ENCODE measurements at places on chromosomes 1 and 21.

DNA sequence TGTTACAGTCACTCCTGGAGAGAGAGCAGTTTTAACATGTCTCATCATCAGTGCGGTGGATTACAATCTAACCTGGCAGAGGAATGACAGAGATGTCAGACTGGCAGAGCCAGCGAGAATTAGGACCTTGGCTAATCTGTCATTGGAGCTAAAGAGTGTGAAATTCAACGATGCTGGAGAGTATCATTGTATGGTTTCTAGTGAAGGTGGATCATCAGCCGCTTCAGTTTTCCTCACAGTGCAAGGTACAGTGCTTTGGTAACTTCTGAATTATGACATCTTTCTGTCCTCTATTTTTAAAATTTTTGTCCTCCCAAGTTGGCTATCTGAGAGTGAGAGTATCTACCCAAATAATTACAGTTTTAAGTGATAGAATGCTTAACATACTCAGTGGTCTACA lies 199.4 kb downstream of the HMCN1 start:
- no peak for DNase-seq

DNA sequence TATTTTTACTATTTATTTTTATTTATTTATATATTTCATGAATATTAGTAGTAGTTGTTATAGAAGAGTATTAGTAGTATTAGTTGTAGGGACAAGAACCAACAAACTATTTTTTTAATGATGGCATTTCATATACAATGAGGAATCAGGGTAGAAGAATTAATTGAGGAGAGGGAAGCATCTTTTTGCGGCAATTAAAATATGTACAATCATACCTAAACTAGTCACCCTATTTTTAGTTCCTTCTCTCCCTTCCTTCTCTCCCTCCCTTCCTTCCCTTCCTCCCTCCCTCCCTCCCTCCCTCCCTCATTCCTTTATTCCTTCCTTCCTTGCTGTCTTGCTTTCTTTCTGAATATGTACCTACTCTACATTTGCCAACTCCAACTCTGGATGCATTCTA lies 189.8 kb downstream of the GRIK1 start:
- DNase-seq = no peak

DNA sequence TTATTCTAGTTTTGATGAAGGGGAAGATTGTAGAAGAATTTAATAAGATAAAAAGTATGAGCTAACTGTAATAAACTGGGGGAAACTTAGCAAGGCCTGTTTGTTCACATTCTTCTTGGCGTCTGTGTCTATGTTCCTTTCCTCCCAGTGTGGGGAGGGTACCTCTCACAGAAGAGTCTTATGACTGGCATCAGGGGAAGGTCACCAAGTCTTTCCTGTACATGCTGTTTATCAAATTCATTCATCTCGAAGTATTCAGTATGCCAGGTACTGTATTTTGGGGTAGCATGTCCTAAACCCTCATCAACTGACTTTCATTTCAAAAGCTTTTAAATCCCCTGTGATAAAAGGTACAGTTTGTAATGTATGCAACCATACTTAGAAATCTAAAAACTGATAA lies 78.4 kb downstream of the HS2ST1 start:
- DNase-seq = no peak

DNA sequence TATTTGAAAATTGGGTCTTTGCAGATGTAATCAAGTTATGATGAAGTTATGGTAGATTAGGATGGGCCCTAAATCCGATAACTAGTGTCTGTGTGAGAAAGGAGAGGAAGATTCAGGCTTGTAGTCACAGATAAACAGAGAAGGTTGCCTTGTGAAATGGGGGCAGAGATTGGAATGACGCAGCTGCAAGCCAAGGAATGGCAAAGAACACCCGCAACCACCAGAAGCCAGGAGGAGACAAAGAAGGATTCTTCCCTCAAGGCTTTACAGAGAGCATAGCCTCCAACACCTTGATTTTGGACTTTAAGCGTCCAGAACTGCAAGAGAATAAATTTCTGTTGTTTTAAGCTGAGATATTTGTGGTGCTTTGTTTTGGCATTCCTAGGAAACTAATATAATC lies 35.4 kb upstream of the COL24A1 start:
- DNase-seq = no peak

DNA sequence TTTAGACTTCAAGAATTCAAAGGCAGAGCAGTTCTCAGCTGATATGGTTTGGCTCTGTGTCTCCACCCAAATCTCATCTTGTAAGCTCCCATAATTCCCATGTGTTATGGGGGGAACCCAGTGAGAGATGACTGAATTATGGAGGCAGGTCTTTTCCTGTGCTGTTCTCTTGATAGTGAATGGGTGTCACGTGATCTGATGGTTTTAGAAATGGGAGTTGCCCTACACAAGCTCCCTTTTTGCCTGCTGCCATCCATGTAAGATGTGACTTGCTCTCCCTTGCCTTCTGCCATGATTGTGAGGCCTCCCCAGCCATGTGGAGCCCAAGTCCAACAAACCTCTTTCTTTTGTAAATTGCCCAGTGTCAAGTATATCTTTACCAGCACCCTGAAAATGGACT lies 146.5 kb downstream of the EIF4G3 start:
- no peak for DNase-seq

DNA sequence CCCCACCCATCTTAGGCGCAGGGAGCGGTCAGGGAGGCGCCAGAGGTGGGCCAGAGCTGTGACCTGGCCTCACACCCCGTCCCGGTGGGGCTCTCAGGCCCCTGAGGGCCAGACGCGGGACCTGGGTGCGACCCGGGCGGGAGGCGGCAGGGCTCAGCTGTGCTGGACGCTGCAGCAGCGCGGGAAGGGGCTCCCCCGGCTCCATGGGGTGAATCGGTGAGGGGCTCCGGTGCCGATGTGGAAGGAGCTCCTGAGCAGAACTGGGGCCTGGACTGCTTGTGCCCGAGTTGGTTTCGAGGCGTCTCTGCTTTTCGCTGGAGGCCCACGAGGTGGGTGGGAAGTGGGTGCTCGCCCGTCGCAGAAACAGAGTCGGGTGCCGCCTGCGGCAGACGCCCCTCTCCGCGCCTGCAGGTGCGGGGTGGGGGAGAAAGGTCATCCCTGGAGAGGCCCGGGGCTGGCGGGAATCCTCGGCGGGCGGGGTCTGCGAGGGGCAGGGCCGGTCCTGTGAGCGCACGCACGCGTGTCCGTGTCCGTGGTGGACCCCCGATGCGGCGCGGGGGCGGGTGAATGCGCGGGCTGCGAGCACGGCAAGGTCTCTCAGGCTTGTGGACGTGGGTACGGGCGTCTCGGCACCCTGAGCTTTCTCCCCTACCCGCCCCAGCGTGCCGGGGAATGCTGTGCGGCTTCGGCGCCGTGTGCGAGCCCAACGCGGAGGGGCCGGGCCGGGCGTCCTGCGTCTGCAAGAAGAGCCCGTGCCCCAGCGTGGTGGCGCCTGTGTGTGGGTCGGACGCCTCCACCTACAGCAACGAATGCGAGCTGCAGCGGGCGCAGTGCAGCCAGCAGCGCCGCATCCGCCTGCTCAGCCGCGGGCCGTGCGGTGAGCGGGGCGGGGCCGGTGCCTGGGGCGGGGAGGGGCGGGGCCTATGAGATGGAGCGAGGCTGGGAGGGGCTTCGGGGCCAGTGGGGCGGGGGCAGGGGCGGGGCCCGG lies 20.4 kb downstream of the AGRN start:
- DNase-seq = peak; percentile 79

GRCh38 chr21:44764319-44765230 lies 37.0 kb downstream of the UBE2G2 start:
- DNase-seq = no peak
